ENCODE measurements at places on chromosomes 5 and 9.
A peak's percentile ranks its signal among the peaks of the same experiment; 100 is the strongest.

DNA sequence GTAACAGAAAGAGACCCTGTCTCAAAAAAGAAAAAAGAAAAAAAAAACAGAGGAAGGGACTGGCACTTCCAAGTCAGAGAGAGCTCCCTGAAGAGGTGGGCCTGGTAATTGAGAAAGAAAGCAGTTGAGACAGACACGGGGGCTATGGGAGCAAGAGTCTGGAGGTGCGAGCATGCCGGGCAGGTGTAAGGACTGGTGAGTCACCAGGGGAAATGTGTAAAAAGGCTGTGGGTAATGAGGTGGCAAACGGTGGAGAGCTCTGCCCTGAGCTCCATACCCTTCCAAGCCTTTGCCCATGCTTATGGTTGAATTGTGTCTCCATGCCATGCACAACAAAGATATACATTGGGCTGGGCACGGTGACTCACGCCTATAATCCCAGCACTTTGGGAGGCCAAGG is 18.0 kb upstream of the JADE2 start:
- no peak for DNase-seq

DNA sequence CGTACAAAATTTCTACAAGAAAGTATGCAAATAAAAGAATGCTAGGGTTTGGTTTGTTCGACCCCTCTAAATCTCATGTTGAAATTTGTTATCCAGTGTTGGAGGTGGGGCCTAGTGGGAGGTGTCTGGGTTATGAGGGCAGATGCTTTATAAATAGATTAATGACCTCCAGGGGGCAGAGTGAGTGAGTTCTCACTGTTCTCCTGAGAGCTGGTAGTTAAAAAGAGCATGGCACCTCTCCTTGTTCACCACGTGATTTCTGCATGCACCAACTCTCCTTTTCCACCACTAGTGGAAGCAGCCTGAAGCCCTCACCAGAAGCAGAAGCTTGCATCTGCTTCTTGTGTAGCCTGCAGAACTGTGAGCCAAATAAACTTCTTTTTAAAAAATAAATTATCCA is 50.4 kb upstream of the FAM170A start:
- no peak for DNase-seq

- no peak for DNase-seq
These were observed 2.3 kb downstream of the VAV2 start for GRCh38 chr9:133989625-133990365.

DNA sequence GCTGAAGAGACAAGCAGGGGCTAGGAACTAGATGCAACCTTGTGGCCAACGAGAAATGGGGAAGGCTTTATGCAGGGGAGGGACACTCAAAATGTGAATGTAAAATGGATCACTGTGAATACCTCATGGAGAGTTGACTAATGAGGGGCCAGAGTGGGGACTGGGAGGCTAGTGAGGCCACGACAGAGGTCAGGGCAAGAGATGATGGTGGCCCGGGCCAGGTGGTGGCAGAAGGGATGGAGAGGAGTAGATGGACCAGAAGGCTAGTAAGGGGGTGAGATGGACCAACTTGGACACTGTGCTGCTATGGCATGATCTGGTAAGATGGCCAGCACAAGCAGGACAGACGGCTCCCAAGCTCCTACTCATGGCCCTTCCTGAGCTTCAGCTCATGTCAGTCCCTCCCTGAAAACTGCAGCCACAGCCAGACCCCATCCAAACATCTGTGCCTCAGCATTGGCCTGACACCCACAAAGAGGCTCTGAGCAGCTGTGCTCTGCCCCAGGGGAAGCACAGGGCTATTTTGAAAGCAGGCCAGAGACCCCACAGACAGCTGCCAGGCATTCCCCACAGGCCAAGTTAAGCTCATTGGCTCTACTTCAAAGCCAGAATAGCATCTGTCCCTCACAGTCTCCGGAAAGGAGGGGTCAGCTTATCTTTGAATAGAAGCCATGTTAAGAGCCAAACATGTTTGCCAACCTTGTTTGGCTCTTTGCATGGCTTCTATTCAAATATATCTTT is 22.1 kb downstream of the P4HA2 start:
- DNase-seq = peak; percentile 68

GRCh38 chr5:73391441-73391881 is 57.1 kb downstream of the FOXD1 start:
- no peak for DNase-seq

DNA sequence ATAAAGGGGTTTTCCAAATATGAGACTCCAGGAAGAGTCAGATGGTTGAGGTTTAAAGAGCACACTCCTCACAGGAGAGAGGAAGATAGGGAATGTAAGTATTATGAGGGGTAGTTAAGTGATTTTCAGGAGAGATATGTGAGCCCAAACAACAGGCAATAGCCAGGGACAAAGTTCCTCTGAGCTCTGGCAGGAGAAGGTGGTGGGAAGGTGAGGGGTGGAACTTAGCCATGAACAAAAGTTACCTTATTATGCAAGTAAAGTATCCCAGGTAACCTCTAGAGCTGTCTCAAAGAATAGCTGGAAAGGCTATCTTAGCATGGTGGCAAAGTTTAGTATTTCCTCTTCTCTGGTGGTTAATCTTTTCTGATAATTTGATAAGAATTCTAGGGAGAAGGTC is 450.5 kb upstream of the PTPRD start:
- DNase-seq = no peak

DNA sequence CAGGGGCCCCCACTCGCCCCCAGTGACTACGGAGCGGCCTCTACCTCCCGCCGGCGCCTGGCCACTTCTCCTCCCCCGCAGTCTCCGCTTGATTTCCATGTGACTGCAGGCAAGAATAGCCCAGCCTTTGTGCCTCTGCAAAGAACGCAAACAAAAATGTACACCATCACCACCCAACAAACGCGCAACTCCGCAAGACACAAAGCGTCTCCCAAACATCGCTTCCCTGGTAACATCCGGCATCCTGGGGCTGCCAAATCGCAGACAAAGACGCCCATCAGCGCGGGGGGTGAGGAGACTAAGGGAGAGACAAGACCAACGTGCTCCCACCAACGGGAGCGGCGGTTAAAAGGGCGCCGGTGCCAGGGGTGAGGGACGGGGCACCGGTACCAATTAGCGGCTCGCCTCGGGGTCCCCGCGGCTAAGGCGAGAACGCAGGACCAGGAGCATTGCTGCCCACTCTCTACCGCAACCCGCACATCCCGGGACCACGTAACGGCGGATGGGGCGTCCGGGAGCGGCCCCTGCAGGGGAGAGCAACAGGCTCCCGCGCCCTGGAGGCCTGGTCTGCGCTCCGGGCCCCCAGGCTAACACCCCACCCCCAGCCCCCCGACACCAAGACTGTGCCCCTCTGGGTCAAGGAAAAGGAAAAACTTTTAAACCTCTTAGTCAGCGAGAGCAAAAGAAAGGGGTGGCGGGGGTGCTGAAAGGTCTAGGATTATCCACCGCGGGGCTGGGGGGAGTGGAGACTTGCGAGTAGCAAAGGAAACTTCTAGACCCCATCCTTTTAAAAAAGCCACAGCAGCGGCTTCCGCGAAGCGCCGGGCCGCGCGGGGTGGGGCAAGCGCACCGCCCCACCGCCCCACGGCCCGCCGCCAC is 885 bp downstream of the MPDZ start:
- peak; percentile 84 for DNase-seq

GRCh38 chr5:171850324-171850947 is 64.8 kb downstream of the SMIM23 start:
- no peak for DNase-seq

DNA sequence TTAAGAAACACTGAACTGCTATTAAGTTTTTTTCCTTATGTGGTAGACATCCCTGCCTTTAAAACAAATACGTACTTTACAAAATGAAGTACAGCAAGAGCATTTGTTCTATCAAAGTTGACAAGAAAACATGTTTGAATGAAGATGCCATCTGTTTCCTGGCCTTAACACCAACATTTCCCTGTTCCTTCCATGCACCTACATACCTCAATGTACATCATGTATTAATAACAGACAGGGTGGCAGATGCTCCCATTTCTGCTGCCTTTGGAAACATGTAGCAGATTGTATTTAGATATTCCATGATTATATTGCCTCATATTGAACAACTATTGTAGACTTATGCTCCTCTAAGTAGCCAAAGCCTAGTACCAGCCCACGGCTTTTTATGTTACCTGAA is 104.4 kb downstream of the PJA2 start:
- no peak for DNase-seq

GRCh38 chr5:148988328-148988727 is 74.5 kb downstream of the SH3TC2 start:
- no peak for DNase-seq

DNA sequence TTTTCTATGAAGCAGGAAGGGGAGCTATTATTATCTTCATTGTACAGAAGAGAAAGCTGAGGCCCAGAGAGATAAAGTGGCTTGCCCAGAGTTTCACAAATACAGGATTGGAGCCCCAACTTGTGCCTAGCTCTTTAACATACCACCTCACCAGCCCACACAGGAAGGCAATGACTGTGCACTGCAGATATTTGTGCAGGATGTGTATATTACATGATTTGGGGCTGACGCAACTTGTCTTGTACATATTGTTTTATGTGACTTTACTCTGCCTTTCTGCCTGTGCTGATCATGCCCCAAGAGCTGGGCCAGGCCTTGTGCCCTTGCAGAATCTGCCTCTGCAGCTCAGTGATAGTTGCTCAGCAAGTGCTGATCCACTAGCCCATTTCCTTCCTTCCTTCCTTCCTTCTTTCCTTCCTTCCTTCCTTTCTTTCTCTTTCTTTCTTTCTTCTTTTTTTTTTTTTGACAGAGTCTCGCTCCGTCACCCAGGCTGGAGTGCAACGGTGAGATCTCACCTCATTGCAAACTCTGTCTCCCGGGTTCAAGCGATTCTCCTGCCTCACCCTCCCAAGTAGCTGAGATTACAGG is 106.6 kb upstream of the TBCA start:
- DNase-seq = no peak

DNA sequence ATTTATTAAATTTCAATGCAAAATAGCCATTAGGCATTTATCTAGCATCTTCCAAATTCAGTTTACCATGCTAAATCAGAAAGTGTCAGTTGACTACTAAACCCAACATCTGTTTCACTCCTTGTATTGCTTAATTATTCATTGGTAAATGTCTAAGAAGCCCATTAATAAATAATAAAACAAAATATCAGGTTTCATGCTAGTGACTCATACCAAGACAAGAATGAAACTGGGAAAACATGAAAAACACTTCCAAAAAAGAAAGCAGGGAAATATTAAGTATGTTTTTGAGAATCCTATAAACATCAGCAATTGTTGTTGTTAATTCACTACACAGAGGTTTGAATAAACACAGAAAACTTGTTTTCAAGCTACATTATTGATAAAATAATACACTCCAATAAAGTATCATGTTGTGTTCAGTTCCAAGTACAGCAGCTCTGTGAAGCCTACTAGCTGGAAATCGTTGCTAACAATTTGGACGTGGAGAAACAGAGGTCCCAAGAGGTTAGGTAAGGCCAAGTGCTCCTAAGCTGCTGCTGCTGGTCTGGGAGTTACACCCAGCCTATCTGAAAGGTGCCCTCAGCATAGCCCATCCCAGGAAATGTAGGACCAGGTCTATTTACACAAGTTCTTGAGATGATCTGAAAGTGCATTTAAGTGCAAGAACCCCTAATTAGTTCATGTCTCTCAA is 78.8 kb downstream of the GNAQ start:
- no peak for DNase-seq

All from right forelimb (tissue), 1 donor.